ENCODE measurements at places on chromosomes 2 and 18.

GRCh38 chr2:147789287-147789686 is 55.5 kb upstream of the ACVR2A start:
- DNase-seq: no peak

DNA sequence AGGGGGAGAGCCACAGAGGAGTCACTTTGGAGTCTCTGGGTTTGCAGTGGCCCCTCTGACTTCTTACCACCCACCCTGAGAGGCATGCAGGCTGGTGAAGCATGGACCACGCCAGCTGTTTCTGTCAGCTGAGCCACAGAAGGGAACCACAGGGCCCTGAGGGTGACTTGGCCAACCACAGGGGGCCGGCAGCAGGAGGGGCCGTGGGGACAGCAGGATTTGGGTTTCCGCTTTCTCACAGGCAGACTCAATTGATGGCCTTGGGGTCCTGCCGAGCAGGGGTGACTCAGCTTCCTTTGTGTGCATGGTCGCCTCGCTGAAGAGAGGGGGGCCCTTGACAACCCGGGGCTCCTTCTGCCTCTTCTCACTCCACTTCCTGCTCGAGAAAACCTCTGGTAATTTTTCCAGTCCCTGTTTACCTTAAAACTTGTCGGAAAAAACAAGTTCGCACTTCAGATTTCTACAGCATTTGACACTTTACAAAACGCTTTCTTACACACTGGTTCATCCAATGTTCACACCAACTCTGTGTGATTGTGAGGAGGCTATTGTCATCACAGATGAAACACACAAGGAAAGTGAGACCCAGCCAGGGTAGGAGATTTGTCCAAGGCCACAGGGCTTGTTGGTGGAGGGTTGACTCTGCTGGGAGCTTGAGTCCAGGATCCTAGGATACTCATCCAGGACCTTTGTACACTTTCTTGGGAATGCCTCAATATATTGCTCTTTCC is 311.2 kb downstream of the LPIN1 start:
- DNase-seq: peak; percentile 38

DNA sequence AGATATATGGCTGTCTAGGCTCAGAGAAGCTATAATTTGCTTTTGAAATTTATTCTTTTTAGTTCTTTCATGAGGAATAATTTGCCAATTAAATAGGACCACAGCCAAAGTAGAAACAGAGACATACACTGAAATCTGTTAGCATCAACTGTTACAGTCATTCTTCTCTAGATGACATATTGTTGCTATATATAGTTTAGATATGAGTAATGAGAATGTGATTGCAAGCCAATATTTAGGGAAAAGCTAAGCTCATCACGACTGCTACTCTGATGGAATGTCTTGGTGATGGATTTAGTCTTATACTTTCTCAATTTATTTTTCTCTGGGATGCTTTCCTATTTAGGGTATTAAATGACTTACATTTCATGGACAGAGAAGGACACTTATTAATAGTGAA is 259.1 kb downstream of the LNPK start:
- peak; percentile 8 for DNase-seq

DNA sequence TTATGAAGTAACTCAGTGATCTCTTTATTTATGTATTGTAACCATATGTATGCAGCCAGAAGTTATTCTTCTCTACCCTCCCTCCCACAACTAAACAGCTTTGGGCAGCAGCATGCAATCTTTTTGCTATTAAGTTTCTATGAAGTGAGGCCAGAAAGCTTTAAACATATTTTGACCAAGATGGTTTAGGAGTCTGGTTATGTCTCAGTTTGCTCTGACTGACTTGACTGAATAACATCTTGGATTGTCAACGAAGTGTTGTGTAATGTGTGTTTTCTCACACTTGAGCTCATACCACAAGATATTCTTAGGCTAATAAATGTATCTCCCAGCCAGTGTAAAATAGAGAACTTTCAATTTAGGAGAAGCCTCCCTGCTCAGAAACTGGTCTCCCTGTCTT is 104.3 kb downstream of the TTC27 start:
- no peak for DNase-seq

DNA sequence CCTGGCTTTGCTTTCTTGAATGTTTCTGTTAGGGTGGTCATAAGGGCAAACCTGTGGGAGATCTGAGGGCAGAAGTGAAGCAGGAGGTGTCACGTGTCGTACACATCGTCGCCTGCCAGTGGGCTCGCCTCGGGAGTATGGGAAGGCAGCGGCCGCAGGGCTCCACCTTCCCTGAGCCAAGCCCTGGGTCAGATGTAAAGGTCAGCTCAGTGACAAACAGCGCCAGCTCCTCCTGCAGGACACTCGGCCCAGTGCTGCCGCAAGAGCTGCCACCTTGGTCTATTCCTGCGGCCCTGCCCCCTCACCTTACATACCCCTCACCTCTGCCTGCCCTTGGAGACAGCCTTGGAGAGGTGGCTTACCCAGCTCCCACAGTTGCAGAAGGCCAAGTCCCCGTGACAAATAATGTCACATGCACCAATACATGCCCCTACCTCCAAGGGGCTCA is 64.2 kb downstream of the PSMG2 start:
- DNase-seq: no peak

DNA sequence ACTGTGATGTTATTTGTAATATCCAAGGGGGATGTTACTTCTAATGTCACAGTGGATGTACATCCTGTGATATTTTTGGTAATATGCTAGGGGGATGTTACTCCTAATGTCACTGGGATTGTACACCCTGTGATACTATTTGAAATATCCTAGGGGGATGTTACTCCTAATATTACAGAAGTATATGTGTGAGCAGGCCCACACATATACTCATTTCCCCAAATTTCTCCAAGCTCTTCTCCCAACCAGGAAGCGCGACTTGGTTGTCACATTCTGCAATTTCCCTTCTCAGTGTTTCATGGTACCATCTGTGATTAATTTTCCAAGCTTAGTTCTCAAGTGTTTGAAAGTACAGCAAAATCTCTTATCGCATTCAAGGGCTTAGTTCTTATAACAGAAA is 29.5 kb upstream of the CHN1 start:
- no peak for DNase-seq

- DNase-seq: no peak
These were observed 14.6 kb downstream of the ZNF396 start for GRCh38 chr18:35362531-35362930.

GRCh38 chr2:195534971-195535370 is 122.1 kb upstream of the SLC39A10 start:
- no peak for DNase-seq

DNA sequence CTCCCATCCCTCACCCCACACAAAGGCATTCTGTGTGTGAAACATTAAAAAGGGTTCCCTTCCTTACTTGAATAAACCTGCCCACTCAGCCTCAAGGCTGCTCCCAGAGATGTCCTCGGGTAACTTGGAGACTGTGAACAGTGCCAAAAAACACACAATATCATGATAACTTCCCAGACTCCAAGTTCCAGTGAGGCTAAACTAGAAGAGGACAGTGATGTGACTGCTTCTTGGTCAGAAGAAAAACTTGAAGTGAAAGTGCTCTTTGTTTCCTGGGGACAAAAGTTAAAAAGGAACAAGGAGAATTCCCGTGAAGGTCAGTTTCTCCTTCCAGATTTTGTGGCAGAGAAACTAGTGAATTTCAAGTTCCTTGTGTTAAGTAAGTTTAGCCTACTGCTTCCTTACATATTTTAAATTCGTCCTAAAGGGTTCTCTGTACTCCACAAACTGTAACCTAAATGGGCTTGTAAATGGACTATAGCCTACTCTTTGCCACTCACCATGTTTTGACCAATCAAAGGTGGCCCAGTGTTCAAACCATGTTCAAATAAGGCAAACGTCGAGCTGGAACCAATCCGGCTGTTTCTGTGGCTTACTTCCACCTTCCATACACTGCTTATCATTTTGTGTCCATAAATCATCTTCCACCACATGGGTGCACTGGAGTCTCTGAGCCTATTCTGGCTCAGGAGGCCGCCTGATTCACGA is 20.4 kb downstream of the TPRKB start:
- DNase-seq: no peak

DNA sequence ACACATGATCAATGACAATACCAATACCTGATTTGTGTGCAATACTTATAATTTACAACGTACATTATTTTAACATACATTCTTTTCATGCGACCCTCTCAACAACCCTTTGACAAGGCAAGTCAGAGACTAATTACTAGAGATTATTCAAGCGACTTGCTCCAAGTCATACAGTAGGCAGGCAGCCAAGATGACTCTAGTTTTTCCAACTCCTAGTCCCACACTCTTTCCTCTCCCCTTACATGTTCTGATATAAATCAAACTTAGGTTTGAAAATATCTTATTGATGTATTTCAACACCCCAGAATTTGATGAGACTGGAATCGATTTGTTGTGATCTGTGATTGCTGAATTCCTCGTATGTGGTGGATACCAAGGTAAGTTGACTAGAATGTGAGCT is 8.0 kb upstream of the CYP27C1 start:
- DNase-seq: no peak

DNA sequence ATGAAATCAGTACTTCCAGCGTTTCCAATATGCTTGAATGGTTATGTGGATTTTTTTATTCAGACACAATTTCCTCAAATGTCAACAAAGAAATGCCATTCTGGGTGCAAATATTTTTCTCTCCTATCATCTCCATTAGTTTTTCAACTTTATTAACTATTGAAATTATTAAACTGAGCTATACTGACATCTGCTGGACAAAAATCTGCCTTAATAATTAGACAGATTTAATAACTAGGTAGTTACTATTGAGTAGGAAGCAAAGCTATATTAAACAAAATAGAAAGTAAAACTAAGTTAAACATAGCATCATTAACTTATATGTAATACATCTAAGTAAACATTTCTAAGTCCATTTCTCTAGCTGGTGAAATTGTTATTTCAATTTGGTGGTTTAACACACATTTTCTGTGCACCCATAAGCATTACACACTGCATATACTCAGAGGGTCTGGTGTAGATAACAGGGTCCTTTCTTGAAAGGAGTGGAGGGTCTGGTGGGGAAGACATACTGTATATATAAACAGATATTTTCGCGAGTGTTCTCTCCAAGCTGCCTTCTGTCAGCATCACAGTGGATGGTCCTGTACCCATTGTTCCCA is 77.0 kb downstream of the LANCL1 start:
- no peak for DNase-seq

DNA sequence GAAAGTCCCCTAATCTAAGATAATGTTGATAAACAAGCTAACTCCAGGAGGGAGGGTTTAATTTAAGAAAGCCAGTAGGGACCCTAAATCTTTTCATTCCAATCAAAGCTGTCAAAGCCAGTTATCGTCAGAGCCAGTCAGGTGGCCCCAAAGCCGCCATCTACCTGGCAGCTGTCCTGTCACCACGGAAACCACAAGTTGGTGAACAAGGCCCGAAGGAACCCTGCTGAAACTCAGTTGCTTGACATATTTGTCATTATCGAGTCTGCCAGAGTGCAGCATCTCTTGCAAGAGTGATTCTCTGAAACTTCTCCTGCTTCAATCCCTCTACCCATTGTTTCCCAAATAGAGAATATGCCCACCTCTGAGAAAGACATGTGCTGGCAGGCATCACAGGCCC is 30.8 kb upstream of the POLE4 start:
- DNase-seq: no peak

DNA sequence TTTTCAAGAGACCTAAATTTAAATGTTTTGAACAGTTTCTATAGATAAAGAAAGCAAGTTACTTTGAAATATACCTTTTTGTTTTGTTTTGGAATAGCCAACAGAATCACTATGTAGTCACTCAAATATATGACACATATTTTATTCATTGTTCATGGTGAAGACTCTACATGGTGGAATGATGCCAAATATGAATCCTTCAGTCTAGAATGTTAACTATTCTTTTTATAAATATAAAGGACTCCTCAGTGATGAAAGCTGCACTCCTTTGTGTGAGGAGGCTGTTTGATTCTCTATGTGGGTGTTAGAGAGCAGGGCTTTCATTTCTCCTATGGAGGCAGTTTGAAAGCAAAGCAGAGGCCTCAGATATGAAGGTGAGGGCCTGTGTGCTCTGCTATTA is 396.4 kb upstream of the LRRTM1 start:
- DNase-seq: no peak

- no peak for DNase-seq
These were observed 169.8 kb downstream of the PID1 start for GRCh38 chr2:229101314-229101713.

DNA sequence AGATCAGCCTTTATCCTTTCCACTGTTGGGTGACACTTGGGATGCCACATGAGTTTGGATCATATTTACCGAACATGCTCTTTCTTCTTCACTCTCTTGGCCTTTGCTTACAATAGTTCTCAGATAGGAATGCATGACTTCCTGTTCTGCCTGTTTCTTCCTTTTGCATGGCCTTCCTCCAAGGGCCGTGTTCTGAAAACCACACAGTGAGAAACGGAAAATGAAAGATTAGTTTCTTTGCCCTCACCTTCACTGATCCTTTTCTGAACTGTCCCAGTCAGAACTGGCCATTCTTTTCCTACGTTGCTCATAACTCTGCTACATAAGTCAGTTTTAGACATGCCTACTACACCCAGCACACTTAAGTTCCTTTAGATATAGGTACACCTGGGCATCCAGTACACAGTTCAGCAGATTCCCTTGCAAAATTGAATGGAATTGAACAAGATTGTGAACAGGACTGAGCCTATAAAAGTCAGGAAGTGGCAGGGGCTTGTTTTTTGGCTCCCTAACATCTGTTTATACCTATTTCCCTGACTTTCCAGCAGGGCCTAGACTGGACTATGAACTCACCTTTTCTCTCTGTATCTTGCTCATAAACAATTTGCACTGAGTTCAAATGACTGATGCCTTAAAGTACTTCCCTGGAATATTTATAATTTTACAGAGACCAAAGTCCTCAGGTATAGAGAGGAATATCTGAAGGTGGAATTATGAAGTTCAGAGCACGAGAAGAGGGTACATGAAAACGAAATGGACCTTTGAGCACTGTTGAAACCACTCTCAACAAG is 186.4 kb upstream of the ST6GAL2 start:
- no peak for DNase-seq

- no peak for DNase-seq
These were observed 197.2 kb downstream of the MYO3B start for GRCh38 chr2:170375192-170375591.

- DNase-seq: no peak
These were observed 38.0 kb upstream of the SNED1 start for GRCh38 chr2:240960309-240960970.

DNA sequence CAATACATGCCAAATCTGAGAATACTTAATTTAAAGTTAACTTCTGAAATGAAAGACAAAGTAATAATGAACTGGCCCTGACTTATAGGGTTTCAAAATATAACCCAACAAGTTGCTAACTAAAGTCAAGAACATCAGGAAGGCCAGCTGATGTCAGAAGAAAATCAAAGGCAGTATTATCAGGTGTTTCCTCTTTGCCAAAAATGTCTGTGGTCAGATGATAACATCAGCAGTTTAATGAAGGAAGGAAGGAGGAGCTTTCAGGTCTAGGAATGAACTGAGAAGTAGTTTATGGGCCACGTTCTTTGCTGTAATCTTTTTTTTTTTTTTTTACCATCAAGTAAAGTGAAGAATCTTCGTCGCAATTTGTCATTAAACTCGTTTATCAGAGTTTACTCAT is 40.9 kb downstream of the CDH2 start:
- DNase-seq: no peak

GRCh38 chr2:20962939-20963557 is 80.8 kb downstream of the APOB start:
- peak; percentile 11 for DNase-seq
